Esophagus squamous epithelium (tissue), 5 donors: ENCODE measurements at places on chromosomes 11 and 22. TPM values are rescaled to one million over a fixed set of nuclear protein-coding genes. Genes with fewer than 3 reads are reported as not detected.

Gene ADM
- total RNA-seq: 52.8 TPM

DNA sequence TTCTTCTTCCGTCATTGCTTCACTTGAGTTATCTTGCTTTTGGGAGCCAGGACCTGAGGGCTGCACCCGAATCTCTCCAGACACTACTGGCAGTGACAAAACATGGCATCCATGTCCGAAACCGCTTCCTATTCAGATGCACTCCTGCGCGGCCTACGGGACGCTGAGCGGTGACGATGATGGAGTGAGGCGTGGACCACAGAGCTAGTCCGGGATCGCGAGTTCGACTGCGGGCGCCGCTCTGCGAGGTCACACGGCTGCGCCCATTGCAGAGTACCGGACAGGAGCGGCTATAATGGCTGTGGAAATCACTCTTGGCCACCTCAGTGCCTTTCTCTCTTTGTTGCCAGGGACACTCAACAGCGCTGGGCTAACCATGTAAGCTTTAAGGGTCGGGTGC lies 453.8 kb upstream of the CNTN5 start:
- no peak for DNase-seq

Gene MUC5B
- 0.19 TPM for total RNA-seq

Gene EIF3D
- 385 TPM for total RNA-seq

Gene KIF18A
- 2.4 TPM for total RNA-seq

DNA sequence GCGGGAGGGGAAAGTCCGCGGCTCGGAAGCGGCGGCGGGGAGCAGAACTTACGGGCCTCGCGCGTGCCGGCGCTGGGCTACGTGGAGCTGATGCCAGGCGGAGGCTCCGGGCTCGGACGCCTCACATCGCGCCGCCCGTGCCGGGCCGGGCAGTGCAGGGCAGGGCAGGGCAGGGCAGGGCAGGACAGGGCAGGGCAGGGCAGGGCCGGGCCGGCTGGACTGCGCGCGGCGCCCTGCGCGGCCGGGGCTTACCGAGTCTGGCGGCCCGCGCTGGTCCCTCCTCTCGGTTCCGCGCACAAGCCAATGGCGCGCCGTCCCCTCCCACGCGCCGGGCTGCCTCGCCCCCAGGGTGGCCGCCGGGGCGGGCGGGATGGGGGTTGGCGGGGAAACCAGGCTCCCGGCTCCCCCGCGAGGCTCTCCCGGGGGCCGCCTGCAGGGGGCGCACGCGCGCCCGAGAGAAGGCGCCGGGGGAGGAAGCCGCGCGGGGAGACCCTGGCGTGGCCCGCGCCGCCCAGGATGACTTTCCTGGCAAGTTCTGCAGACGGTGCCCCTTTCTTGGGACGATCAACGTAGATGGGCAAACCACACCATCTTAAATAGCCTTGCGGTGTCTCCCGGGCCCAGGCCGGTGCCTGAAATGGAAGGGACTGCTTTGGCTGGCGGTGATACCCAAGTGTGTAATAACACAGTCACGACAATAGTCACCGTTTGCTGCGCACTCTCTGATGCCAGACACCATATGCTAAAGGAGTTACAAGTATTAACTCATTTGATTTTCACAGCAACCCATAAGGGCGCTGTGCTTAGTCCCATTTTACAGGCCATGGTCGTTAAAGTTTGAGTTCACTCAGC lies at the start of gene TP53I11:
Gene TP53I11, minus strand, starts transcription at position 259 of the 852 bp plus-strand sequence. CDS start 12,548 bp downstream, outside the sequence.
- DNase-seq: no peak

Gene SPECC1L
- 21.4 TPM for total RNA-seq

DNA sequence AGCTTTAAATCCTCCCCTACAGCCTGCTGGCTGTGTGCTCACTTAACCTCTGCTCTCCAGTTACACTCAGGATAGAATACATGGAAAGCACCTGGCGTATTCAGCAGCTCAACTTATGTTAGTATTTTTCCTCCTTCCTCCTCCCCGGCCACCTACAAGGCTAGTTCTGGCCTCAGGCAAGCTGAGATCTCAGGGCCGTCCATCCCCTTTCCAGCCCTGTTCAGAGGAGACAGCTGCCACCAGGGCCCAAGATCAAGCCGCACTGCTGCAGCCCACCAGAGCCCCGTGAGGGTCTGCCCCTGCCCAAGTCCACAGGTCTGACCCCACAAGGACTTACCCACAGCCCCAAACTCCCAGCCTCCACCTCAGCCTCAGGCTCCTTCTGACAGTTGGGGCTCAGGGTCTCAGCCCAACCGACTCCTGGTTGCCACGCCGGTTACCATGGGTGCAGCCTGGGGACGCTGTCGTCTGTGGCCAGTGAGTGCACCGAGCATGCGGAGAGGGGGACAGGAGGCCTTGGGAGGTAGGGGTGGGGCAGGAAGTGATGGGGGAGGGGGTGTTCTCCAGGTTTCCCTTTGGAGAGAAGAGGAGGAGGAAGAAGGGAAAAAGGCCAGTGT lies at the start of gene C11orf16:
Gene C11orf16, minus strand, starts transcription at position 384 of the 617 bp plus-strand sequence. CDS start 639 bp downstream, outside the sequence.
- no peak for DNase-seq

Gene MGAT3
- total RNA-seq: 1.3 TPM

DNA sequence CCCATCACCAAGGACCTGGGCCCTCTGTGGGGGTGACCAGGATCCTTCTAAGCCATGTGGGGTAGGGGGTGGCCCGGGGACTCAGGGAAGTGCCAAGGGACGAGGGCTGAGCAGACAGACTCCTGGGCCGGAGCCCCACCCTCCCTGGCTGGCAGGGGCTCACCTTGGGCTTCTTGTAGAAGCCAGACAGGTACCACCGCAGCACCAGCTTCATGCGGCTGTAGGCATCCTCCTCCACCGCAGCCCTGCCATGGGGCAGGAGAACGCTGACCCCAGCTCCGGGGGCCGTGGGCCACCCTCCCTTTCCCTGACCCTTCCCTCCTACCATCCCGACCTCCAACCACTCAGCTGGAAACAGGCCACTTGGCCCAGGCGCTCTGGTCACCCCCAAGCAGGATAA lies 45.9 kb upstream of the CARS1 start:
- no peak for DNase-seq

Gene TMPRSS5
- not detected for total RNA-seq

- DNase-seq: no peak
Measured at GRCh38 chr11:86673055-86673843, 833 bp upstream of the ME3 start.

DNA sequence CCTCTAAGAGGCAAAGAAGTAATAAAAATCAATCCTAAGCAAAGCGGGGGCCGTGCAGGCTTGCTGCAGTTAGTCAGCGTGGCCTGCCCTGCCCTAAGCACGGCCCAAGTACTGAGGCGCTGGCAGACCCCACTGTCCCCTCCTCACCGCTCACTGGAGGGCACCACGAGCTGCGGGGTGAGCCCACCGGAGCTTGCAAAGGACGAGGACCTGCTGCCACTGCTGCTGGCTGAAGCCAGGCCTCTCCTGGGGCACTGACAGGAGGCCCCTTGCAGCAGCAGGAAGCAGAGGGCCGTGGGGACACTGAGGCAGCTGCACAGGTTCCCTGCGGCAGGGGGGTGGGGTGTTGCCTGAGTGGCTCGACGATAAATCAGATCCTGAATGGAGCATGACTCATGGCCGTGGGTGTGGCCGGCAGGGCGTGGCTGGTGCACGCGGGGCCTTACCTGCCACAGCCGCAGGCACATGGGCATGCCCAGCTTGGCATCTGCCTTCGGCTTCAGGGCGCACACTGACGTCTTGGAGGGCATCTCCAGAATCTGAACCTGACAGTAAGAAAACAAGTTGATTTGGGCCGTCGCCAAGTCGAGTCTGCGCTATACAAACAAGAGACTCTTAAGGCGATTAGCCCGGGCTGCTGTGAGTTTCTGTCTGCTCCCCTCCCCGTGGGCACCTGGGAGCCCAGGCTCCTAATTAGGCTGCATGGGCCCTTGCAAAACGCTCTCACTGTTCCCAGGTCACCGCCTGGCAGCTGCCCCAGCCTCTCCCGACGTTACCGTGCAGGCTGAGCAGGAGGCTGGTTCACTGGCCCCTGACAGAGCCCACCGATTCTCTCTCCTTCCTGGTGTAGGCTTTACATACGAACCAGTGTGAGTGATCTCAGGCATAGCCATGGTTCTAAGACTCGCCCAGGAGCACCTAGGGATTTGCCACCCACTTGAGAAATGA lies 45.9 kb downstream of the TBX1 start:
- peak; percentile 34 for DNase-seq

Gene TESMIN
- total RNA-seq: 5.3 TPM

GRCh38 chr22:24450610-24451009 lies 23.2 kb downstream of the ADORA2A start:
- no peak for DNase-seq

Gene C1QTNF4
- 0.57 TPM for total RNA-seq

DNA sequence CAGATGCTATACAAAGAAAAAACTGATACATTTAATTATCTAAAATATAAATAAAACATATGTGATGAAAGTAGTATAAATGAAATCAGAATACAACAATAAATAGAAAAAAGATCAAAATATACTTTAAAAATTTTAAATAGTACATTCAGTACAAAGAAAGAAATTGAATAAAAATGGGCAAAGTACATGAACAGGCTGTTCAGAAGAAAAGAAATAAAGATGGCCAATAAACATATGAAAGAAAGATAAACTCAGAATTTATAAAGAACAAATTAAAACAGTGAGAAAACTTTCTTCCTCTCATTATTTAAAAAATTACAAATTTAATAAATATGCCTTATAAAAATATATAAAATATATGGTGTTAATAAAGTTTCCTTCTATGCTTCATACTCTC lies 50.5 kb upstream of the AMOTL1 start:
- DNase-seq: no peak

- no peak for DNase-seq
Measured at GRCh38 chr11:69551963-69552362, 70.5 kb downstream of the LINC01488 start.

DNA sequence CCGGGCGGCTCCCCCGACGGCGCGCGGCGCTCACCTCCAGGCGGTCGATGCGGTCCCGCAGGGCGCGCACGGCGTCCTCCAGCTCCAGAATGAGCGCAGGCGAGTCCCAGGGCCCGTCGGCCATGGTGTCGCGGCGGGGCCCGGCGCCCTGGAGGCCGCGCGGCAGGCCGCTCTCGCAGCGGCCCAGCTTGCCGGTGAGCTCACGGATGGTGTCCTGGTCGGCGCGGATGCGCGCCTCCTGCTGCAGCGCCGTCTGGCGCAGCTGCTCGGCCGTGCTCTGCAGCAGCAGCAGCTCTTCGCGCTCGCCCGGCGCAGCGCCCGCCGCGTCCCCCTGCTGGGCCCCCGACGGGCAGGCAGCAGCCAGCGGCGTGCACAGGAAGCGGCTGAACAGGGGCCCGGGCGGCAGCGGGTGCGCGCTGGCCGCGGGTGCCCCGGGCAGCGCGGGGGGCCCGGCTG lies 599 bp downstream of the NPTXR start:
- DNase-seq: no peak

DNA sequence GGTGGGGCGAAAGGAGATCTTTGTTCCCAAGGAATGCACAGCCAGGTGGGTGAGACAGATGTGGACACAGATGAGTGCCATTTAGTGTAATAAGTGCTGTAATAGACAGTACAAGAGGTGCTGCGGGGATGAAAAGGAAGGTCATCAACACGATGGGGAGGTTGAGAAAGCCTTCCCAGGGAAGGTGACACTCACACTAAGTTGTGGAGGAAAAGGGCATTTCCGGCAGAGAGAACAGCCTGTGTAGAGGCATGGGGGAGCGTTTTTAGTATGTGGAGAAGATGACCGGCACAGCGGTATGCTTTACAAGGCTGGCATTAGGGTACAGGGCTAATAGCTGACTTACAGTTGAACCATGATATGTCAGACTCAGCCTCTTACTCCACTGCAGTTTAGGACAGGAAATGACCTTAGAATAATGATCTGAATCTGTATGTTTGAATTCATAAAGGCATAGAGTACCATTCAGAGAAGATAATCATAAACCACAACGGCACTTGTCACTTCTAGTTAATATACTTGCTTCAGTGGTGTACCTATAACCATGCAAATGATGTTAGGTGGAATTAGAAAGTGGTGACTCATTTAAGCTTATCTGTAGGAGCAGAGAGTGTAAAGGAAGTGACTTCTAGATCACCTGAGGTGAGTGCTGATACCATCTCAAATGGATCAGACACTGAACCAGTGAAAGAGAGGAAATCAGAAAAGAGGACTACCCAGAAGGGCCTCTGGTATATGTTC lies 60.6 kb downstream of the FAM83F start:
- no peak for DNase-seq

DNA sequence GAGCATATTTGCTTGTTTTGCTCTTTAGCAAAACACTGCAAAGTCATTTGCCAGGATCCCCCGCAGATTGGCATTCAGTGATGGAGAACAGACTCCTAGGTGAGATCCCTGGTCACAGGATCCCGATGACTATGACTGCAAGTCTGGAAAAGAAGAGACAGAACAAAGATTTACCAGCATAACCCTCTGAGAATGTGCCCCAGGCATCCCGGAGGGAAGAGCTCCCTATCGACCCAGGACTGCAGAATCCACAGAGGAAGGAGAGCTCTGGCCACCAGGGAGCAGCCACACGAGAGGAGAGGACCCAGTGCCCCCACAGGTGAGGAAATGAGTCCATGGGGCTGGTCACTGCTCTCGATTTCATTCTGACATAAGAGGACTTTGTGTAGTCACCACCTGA lies 105.2 kb downstream of the ZNF280B start:
- DNase-seq: no peak

- DNase-seq: no peak
Measured at GRCh38 chr11:34417202-34417601, 21.5 kb upstream of the CAT start.

Gene ZNF408
- total RNA-seq: 15.1 TPM

- DNase-seq: no peak
Measured at GRCh38 chr11:95968585-95968984, 44.7 kb upstream of the MTMR2 start.

DNA sequence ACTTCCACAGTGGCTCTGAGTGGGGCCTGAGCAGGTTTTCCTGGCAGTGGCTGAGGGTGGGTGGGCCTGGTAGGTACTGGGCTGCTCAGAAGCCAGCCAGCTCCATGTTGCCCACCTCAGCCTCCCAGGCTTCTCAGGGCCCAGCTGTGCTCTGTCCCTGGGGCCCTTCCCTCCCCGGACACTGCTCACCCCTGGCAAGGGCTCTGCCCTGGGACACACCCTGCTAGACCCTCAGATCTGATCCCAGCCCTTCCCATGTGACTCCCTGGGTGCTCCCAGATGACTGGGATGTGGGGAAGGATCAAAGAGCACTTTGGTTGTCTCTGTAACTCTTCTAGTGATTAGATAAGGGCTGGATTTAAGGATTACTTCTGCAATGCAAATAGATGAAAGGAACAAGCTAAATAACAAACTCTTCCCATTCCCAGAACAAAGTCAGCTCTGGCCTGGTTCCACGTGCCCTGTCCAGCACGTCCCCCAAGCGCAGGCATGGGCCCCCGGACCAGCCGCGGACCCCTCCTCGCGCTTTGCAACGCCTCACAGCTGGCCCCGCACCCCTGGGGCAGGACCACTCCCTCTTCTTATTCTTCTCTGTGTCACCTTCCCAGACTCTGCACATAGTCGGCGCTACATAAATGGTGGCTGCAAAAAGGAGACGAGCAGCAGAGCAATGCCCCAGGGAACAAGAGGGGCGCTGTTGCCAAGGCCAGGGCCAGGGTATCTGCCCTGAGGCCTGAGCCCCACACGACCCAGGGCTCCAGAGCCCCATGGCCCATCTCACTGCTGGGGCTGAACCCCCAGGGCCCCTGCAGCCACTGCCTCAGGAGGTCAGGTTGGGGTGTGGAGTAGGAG lies 5.7 kb upstream of the KRTAP5-6 start:
- DNase-seq: no peak

Gene CCDC15
- 3.0 TPM for total RNA-seq
